ENCODE measurements at places on chromosomes 6 and 20.

DNA sequence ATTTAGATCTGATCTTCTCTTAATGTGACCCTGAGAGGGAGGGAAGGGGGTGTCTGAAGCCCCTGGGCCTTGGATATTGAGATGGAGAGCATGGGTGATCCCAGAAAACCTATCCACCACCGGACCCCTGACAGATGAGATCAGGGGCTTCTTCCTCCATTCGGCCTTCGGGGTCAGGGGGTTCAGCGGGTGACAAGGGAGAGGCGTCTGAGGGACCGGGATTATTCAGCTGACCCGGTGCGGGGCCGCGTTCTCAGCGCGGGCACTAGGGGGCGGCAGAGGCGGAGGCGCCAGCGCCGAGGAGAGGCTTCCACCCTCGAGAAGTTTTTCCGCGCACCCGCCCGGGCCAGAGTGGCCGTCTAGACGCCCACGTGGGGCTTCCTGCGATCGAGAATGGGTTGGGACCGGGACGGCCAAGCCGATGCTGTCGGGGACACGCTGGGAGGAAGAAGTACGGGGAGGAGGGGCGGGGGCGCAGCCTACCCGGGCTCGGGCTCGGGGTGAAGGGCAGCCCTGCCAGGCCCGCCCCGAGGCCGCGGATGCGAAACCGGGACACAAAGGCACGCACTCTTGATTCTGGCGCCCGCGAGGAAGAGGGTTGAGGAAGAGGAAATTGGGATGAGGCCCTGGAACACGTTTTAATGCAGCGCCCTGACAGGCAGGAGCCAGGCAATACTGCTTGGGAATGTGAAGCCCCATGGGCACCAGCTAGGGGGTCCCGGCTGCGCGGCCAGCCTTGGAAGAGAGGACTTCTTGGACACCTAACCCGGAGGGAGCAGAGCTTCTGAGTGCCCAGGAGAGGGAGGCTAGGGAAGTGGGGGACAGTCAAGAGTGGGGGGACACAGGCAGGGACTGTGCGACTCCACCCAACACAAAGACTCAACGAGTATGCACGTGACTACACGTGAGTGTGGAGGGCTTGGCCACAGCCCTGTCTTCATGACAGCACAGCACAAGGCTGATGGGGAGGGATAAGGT lies 30.6 kb downstream of the COL11A2 start:
- DNase-seq = no peak

GRCh38 chr20:37393863-37394542 lies 48.1 kb downstream of the SRC start:
- DNase-seq = no peak

DNA sequence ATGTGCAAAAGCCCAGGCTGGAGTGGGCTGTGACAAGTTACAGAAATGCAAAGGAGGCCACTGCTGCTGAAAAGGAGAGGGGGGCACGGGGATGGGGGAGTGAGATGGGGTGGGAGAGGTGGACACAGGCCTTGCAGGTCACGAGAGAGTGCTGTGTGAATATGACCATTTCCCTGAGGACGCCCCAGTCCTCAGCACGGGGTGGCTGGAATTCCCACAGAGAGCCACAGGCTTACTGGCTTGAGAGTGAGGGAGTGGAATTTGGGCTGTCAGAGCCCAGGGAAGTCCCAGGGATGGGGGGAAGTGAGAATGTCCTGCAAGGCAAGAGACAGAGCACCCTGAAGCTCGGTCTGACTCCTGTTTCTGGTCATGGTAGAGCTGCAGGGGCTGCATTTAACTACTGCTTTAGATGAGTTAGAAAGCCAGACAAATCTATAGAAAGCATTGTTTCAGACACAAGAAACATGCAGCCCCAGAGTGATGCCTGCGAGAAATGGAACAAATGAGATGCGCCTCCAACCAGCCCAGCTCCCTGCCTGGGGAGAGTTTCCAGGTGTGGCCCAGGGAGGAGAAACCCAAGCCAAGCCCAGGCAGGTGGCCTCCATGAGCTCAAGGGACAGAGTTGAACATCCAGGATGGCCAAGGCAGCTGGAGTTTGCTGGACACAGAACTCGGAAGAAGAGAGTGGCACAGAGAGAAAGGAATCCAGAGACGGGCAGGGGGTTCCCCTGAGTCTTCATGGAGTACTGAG lies 30.5 kb downstream of the NPEPL1 start:
- no peak for DNase-seq

DNA sequence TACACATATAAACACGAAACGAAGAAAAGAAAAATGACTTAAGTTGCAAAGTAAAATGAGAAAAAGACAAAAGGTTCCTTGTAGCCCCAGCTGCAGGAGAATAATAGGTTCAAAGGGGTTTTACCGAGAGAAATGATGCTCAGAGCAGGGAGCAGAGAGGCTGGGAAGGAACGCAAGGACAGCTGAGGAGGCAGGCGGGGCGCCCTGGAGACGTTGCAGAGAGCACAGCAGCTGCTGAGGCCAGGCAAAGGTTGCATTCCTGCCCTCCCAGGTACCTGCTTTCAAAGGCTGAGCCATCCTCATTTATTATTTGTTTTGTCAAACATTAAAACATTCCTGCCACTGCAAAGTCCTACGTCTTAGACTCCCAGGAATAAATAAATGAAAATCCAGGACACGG lies 16.2 kb upstream of the VAPB start:
- no peak for DNase-seq

DNA sequence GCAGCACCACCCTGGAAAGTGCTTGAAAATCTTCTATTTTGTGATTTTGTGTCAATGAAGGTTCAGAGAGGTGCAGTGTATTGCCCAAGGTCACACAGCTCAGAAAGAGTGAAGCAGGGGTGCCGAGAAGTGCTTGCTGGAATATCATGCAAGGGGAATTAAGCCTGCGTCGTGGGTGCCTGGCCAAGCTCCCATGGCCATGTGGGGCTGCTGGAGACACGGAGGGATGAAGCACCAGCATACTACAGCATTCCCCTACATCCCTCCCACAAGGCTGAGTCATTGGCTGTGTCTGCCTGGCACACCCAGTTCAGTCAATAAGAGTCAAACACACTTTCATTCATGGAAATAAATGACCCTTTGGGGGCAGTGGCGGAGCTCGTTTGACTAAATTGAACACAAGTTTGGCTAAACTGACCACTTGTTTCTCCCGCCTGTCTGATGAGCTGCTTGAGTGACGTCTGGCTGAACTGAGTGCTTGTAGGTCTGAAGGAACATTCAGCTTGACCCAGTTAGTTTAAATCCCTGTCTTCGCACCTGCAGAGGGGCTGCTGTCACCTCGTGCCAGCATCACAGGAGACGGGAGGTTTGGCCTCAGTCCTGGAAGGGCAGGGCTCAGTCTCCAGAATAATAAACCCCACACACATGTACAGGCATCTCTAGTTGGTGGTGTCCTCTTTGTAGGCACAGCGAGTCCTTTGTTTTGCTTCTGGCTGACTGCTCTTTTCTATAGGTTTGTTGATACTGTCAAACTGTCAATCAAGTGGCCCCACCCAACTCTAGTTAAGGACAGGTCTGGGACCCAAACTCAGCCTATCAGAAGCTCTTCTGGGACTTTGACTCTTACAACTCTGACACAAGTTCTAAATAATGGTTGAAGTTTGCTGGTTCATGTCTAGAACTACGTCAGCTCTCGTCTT lies 8.4 kb upstream of the TGM2 start:
- DNase-seq = no peak

Measured in left renal cortex interstitium (tissue), 4 donors.